Thyroid gland (tissue), 4 donors: ENCODE measurements at places on chromosomes 7 and 10. TPM values are rescaled to one million over a fixed set of nuclear protein-coding genes. Genes with fewer than 3 reads are reported as not detected.

- no peak for DNase-seq
These were observed 8.3 kb downstream of the SLC37A3 start for GRCh38 chr7:140390034-140390433.

- no peak for DNase-seq
These were observed 346.0 kb upstream of the MKI67 start for GRCh38 chr10:128472196-128472595.

- DNase-seq = no peak
These were observed 81.0 kb downstream of the SAMD9 start for GRCh38 chr7:93036807-93037206.

GRCh38 chr7:42380401-42380800, 143.4 kb upstream of the GLI3 start:
- DNase-seq = no peak

DNA sequence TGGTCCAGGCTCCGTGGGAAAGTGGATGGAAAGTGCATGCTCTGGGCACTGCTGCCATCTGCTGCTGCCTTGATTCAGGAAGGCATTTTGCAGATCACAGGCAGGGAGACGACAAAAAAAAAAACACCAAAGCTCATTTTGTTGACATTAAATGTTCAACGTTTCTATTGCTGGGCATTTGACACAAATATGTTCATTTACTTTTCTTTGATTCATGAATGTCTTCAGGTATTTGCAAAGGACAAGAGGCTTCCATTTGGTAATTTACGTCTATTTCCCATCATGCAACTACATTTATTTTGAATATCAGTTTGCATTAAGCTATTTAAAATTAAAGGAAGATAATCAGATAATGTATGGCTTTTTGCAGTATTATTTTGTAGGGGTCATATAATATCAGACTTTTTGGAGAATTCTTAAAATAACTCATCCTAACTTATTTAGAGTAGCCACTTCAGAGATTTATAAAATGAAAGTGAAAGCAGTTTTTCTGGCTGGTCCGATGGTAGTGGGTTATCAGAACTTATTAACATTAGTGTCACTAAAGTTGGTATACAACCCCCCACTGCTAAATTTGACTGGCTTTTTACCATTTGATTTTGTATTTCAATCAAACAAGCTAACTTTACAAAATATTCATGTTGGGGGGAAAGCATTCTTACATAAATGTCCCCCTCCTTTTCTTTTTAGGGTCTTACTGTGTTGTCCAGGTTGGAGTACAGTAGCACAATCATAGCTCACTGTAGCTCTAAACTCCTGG, 65.3 kb downstream of the PDIA4 start:
- DNase-seq = peak; percentile 74

The ITGB8 gene
- 16.4 TPM for total RNA-seq

The CYP2W1 gene
- total RNA-seq = not detected
